ENCODE measurements at places on chromosomes 13 and 19.

GRCh38 chr19:53057904-53058580 is 13.5 kb downstream of the ERVV-2 start:
- DNase-seq = no peak
- no peak overlapping the region for H3K27ac ChIP-seq
- no peaks in the 10 kb centered on the region for H3K27me3 ChIP-seq
- H3K36me3 ChIP-seq = no peaks in the 10 kb centered on the region

- H3K4me1 ChIP-seq = no peaks in the 10 kb centered on the region
- no peaks in the 10 kb centered on the region for H3K36me3 ChIP-seq
- H3K27me3 ChIP-seq = no peaks in the 10 kb centered on the region
- no peak for DNase-seq
- H3K4me3 ChIP-seq = no peak overlapping the region
Observed at GRCh38 chr13:37657956-37658355, 59.4 kb upstream of the POSTN start.

DNA sequence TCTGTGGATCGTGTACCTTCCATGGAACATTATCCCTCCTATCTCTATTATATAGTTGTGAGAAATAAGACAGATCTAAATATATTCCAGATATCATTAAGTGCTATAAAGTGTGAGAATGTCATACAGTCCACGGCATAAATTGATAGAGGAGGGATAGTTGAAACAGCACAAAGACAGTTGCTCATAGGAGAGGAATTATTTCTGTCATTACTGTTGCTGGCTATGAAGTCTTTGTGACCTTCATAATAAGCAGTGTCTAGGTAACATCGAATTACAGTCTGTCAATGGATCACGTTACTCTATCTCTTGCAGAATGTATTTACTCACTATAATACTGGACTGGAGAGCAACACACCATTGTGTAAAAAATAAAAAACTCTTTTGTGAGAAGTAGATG is 671.5 kb upstream of the PCDH20 start:
- DNase-seq = no peak
- H3K4me1 ChIP-seq = no peaks in the 10 kb centered on the region
- no peak overlapping the region for H3K4me3 ChIP-seq
- H3K27ac ChIP-seq = no peak overlapping the region
- no peaks in the 10 kb centered on the region for H3K36me3 ChIP-seq
- H3K27me3 ChIP-seq = no peaks in the 10 kb centered on the region

DNA sequence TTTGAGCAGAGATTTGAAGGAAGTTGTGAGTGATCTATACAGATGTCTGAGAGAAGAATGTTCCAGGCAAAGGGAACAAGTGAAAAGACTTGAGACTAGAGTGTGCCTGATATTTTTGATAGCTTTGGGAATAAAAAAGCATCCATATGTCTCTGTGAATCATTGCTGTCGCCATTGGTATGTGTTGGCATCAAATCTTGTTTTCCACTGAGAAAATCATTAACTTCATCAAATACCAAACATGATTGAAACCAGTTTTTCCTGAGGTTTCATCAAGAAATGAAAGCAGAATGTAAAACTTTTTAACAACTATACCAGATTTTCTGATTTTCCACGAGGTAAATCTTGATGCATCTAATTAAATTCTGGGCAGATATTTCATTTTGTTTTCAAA is 862.6 kb downstream of the DIAPH3 start:
- H3K4me1 ChIP-seq = no peaks in the 10 kb centered on the region
- no peak for DNase-seq
- no peak overlapping the region for H3K27ac ChIP-seq

- no peaks in the 10 kb centered on the region for H3K4me1 ChIP-seq
- H3K27me3 ChIP-seq = no peaks in the 10 kb centered on the region
- H3K36me3 ChIP-seq = no peaks in the 10 kb centered on the region
- H3K4me3 ChIP-seq = no peak overlapping the region
- no peak overlapping the region for H3K27ac ChIP-seq
Observed at GRCh38 chr19:30330266-30330665, 41.9 kb upstream of the ZNF536 start.

- no peak for DNase-seq
- H3K27me3 ChIP-seq = no peaks in the 10 kb centered on the region
- H3K4me3 ChIP-seq = no peak overlapping the region
- no peak overlapping the region for H3K27ac ChIP-seq
- H3K36me3 ChIP-seq = no peaks in the 10 kb centered on the region
- H3K4me1 ChIP-seq = no peaks in the 10 kb centered on the region
Observed at GRCh38 chr13:105219651-105220050, 1315.8 kb downstream of the EFNB2 start.

DNA sequence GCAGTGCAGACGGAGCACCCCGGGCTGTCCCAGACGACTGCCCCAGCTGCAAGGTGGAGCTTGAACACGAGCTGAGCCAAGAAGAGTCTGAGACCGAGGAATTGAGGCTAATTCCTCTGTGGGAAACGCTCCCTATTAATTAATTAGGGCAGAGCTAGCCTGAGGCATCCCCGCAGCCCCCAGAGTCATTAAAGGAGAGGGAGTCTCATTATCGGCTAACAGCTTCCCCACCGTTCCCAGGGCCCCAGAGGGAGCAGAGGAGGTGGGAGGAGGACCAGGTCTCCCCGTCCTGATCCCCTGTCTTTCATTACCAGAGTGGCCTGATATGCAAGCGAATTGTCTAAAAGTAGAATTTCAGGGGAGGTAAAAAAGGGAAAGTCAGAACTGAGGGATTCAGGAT is 13.1 kb upstream of the SLC1A6 start:
- no peaks in the 10 kb centered on the region for H3K27me3 ChIP-seq
- H3K4me1 ChIP-seq = no peaks in the 10 kb centered on the region
- no peak overlapping the region for H3K27ac ChIP-seq
- H3K36me3 ChIP-seq = no peaks in the 10 kb centered on the region
- H3K4me3 ChIP-seq = no peak overlapping the region
- DNase-seq = no peak

DNA sequence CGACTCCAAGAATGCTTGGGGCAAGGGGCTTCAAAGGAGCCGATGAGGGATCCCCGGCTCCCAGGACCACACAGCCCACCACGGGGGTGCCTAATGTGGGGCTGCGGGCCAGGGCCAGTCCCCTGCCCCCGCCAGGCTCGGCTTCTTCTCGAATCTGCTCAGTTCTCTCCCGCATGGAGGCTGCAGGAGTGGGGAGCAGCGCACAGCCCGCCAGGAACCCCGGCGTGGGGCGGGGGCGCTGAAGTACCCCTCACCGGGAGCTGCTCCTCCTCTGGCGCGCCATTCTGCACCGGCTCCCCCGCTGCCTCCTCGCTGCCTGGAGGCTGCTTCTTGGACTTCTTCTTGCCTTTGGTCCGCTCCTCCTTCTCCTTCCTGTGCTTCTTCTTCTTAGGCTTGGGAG is 14.7 kb downstream of the IZUMO4 start:
- H3K27me3 ChIP-seq = no peaks in the 10 kb centered on the region
- H3K27ac ChIP-seq = no peak overlapping the region
- no peak for DNase-seq
- no peak overlapping the region for H3K4me3 ChIP-seq
- H3K36me3 ChIP-seq = peaks cover 23% of the 10 kb centered on the region

DNA sequence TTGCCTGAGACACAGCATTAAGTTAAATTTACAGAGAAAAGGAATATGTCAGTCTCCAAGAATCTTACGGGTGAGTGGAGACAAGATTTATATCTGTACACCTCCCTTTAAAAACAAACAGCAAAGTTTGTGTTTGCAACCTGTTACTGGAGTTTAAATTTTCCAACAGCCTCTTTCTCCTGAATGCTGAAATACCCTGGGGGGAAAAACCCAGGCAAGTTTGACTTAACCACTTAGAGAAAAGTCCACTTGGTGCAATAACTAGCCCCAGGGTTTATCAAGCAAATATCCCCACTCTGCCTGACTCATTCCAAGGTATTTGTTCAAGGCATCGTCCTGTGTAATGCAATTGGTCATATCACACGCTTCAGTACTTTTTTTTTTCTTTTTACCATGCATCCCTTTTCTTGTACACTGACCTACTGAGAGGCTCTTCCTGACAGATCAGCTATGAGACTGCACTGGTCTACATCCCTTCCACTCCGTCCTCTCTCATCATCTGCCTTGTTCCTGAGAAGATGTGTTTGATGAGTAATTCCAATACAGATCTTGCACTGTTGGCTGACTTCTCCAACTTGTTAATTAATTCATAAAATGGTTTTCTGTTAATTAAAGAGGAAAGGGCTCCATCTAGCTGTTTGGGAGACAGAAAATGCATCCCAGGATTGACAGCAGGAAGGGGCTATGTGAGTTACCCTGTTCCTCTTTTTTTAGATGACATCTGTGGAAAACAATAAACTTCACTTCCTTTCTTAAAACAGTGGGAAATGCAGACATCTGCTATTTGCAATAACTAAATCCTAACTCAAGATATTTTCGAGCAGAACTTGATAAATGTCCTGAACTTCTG is 212.5 kb upstream of the IRS2 start:
- no peak overlapping the region for H3K27ac ChIP-seq
- no peaks in the 10 kb centered on the region for H3K36me3 ChIP-seq
- no peaks in the 10 kb centered on the region for H3K27me3 ChIP-seq
- H3K4me3 ChIP-seq = no peak overlapping the region
- H3K4me1 ChIP-seq = no peaks in the 10 kb centered on the region
- DNase-seq = no peak

- no peaks in the 10 kb centered on the region for H3K27me3 ChIP-seq
- H3K4me1 ChIP-seq = no peaks in the 10 kb centered on the region
- no peak overlapping the region for H3K27ac ChIP-seq
- no peak for DNase-seq
- H3K36me3 ChIP-seq = no peaks in the 10 kb centered on the region
Observed at GRCh38 chr19:8163759-8164158, 14.4 kb upstream of the FBN3 start.

DNA sequence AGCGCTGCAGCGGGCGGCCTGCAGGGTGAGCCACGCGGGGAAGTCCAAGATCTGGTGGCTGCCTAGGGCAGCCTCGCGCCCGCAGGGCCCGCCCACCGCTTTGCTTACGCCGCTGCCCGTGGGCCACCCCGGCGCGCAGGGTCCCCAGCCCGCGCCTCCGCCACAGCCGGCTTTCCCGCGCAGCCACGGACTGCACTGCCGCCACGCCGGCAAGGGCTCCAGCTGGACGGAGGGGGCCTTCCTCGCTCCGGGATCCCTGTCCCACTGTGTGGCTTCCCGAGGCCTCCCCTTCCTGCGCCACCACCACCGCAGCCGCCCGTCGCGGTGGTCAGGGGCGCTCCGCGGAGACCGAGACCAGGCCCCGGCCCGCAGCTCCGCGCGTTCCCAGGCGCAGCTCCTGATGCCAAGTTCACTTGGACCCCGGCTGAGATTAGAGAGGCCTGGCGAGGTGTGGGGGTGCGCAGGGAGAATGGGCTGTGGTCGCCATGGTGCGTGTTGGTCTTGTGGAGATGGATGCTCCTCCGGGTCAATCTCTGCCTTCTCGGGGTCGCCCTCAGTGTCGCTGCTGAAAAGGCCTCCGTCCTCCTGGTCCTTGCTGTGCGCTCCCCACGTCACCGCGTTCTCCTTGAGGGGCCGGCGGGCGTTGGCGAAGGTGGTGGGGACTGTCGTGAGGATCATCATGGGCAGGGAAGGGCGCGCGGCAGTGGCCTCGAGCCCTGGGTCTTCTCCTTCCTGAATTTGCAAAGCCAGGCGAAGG is 17.9 kb upstream of the RNF17 start:
- no peak for DNase-seq
- H3K27ac ChIP-seq = no peak overlapping the region
- H3K27me3 ChIP-seq = no peaks in the 10 kb centered on the region
- H3K4me3 ChIP-seq = no peak overlapping the region

DNA sequence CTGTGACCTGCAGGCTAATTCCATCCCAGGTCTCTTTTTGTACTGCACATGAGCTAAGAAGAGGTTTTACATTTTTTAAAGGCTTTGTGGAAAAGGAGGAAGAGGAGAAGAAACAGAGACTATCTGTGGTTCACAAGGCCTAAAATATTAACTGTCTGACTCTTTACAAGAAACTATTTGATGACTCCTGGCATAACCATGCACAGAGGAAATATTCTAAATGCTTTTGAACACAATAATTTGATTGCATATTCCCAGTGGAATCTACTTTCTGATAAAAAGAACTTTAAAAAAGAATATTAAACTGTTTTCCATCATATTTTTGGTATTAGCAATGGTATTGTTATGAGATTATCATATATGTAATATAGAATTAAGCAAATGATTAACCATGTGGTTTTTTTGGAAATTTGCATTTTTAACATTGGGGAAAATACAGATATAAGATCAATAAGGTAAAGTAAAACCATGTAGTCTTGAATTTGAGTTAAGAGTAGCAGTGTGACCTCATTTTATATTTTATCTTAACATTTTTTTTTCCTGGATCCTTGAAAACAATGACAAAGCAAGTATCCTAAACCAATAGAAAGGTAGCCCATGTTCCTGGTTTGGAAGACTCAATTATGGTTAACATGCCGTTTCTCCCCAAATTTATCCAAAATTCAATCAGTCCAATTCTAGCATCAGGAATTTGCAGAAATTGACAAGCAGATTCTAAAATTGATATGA is 251.0 kb downstream of the UQCRFS1 start:
- no peak for DNase-seq
- no peak overlapping the region for H3K4me3 ChIP-seq
- no peaks in the 10 kb centered on the region for H3K36me3 ChIP-seq
- no peaks in the 10 kb centered on the region for H3K4me1 ChIP-seq

GRCh38 chr19:35907377-35907745 is 734 bp downstream of the TYROBP start:
- H3K27ac ChIP-seq = no peak overlapping the region
- no peak for DNase-seq
- H3K4me3 ChIP-seq = no peak overlapping the region
- peaks cover 45% of the 10 kb centered on the region for H3K4me1 ChIP-seq
- no peaks in the 10 kb centered on the region for H3K36me3 ChIP-seq
- no peaks in the 10 kb centered on the region for H3K27me3 ChIP-seq

GRCh38 chr19:43619262-43620060 is at the start of gene ZNF428:
Gene ZNF428, minus strand, starts transcription at chr19:43619629. Its CDS starts 5,325 bp downstream, at chr19:43614304.
- DNase-seq = peak; percentile 82
- H3K4me3 ChIP-seq = peak within 1 kb of the TSS; percentile 66
- no peaks in the 10 kb centered on the region for H3K27me3 ChIP-seq
- no peaks in the 10 kb centered on the region for H3K36me3 ChIP-seq
- H3K27ac ChIP-seq = peak within 1 kb of the TSS; percentile 91

All from CD8-positive, alpha-beta memory T cell (primary cell).